ENCODE measurements at places on chromosomes 5 and 9. TPM values are rescaled to one million over a fixed set of nuclear protein-coding genes. Genes with fewer than 3 reads are reported as not detected.

- H3K4me1 ChIP-seq: peaks cover 3% of the 10 kb centered on the region
- H3K36me3 ChIP-seq: no peaks in the 10 kb centered on the region
- no peak for DNase-seq
- no peak overlapping the region for H3K27ac ChIP-seq
Observed at GRCh38 chr5:111299067-111299481, 74.9 kb downstream of the CAMK4 start.

- H3K36me3 ChIP-seq: no peaks in the 10 kb centered on the region
- no peak overlapping the region for H3K4me3 ChIP-seq
- no peaks in the 10 kb centered on the region for H3K27me3 ChIP-seq
- no peaks in the 10 kb centered on the region for H3K4me1 ChIP-seq
Observed at GRCh38 chr5:172528440-172528839, 74.1 kb upstream of the SH3PXD2B start.

DNA sequence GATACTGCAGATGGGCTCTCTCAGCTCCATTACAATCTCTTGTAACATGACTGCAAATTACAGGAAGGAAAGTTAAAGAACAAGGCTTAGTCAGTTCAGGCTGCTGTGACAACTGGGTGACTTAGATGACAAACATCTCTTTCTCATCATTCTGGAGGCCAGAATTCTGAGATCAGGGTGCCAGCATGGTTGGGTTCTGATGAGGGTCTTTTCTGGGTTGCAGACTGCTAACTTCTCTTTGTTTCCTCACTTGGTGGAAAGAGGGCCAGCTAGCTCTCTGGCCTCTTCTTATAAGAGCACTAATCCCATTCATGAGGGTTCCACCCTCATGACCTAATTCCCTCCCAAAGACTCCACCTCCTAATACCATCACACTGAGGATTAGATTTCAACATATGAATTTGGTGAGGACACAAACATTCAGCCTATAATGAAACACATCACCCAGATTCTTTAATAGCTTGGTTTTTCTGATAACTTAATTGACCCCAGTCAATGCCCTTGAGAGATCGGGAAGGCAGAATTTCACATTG, 73.6 kb upstream of the MAMDC2 start:
- H3K27me3 ChIP-seq: no peaks in the 10 kb centered on the region
- DNase-seq: peak; percentile 4
- H3K36me3 ChIP-seq: no peaks in the 10 kb centered on the region
- H3K4me1 ChIP-seq: peaks cover 11% of the 10 kb centered on the region
- no peak overlapping the region for H3K4me3 ChIP-seq

DNA sequence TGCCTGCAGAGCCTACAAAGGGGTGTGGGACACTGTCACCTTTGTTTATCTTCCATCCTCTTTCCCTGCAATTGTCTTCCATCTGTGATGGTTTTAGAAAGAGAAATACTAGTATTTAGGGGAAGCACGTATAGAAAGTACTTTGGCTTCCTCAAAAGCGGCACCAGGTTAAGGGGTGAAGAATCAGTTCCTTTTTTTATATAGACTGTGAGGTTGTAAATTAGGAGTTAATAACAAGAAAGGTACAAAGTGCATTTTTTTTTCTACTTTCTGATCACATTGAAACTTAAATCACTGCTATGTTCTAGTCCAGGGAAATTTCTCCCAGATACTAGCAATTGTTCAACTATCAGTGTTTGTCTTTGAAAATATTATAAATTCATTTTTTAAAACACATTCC, 219.3 kb downstream of the CEMIP2 start:
- no peaks in the 10 kb centered on the region for H3K36me3 ChIP-seq
- H3K27me3 ChIP-seq: no peaks in the 10 kb centered on the region
- peaks cover 17% of the 10 kb centered on the region for H3K4me1 ChIP-seq
- no peak overlapping the region for H3K4me3 ChIP-seq
- no peak overlapping the region for H3K27ac ChIP-seq

DNA sequence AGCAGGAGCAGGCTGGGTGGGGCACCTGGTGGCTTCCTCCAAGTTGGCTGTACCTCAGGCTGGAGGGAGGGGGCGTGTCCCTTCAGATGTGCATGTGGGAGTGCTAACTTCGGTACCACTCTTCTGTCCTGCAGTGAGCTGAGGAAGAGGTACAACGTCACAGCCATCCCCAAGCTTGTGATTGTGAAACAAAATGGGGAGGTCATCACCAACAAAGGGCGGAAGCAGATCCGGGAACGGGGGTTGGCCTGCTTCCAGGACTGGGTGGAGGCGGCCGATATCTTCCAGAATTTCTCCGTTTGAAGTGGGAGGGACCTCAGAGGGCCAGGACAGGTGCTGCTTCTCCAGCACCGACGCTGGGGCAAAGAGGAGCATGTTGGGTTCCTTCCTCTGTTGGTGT, 9.3 kb downstream of the NXNL2 start:
- no peak overlapping the region for H3K27ac ChIP-seq
- no peaks in the 10 kb centered on the region for H3K4me1 ChIP-seq
- DNase-seq: no peak
- no peak overlapping the region for H3K4me3 ChIP-seq

DNA sequence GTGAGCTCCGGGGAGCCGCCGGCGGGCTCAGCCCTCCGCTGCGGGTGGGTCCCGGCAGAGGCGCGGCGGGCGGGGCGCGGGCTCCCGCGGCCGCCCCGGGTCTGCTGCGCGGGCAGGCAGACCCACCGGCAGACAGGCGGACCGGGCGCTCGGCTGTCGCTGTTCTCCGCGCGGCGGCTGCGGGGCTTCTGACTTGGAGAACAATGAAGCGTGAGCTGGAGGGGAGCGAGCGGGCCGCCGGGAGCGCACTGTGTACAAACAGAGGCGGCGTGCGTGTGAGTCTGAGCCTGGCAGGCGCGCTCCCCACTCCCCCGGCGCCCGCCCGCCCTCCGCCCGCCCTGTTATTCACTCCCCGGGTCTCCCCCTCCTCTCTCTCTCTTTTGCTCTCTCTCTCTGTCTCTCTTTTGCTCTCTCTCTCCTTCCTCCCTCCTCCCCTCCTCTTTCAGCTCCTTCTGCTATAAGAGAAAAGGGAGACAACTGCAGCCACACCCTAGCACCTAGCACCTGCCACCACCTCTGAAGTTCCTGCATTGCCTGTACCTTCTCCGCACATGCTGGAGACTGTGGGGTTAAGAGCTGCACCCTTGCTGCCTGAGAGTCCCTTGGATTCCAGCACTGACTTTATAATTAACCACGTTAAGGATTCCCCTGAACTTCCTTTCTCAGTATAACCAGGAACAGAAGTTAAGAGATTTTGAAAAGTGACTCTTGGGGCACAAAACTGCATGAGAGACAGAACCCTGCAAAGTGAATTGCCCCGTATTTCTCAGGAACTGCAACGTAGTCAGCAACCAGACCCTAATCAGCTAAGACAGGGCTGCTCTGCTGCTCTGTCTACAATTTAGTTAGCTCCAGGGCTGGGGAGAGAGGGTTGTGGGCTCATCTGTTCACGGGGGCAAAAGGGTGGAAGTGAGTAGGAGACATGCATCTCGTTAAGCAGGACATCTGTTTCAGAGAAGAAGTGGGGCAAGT, at the start of gene EDIL3:
Gene EDIL3, minus strand, starts transcription at position 277 of the 972 bp plus-strand sequence. CDS start 506 bp downstream, outside the sequence.
- H3K27ac ChIP-seq: no peak within 1 kb of the TSS
- H3K27me3 ChIP-seq: peaks cover 54% of the 10 kb centered on the region
- H3K4me1 ChIP-seq: peaks cover 6% of the 10 kb centered on the region
- peak; percentile 91 for DNase-seq

GRCh38 chr5:81748556-81748955, 2.3 kb downstream of the SSBP2 start:
- DNase-seq: no peak
- H3K36me3 ChIP-seq: no peaks in the 10 kb centered on the region
- no peaks in the 10 kb centered on the region for H3K27me3 ChIP-seq
- H3K4me3 ChIP-seq: peak overlapping the region; percentile 84

GRCh38 chr9:38486837-38487236, 62.6 kb upstream of the IGFBPL1 start:
- no peak overlapping the region for H3K4me3 ChIP-seq
- DNase-seq: no peak
- H3K4me1 ChIP-seq: peaks cover 22% of the 10 kb centered on the region
- H3K27ac ChIP-seq: no peak overlapping the region
- no peaks in the 10 kb centered on the region for H3K36me3 ChIP-seq

DNA sequence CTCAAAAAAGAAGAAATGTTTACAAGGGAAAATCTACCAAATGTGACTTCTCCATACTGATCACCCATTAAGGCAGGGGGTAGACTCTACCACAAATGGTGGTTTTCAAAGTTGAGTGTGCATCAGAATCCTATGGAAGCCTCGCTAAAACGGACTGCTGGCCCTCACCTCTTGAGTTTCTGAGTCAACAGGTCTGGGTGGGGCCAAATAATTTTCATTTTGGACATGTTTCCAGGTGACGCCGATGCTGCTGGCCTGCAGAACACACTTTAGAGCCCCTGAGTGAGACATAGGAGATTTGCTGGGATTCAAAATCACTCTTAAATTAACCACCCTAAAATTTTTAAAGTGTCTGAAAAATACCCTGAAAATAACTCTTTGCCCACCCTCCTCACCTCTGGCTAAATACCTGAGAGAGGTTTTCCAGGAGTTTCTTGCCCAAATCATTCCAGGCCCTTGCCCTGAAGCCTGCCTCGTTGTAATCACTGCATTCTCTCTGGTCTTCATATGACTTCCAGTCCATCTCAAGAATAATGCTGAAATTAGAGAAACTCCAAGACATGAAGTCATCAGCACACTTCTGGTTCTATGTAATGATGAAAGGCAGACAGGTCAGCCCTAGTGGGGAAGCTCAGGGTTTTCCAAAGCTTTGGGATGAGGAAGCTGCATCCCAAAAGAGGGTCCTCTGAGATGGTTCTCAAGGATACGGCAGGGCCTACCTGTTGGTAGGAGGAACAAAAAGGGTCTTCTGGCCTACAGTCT, 18.2 kb downstream of the C9orf152 start:
- no peaks in the 10 kb centered on the region for H3K27me3 ChIP-seq
- no peaks in the 10 kb centered on the region for H3K4me1 ChIP-seq
- no peaks in the 10 kb centered on the region for H3K36me3 ChIP-seq
- no peak overlapping the region for H3K27ac ChIP-seq

Gene IL5
- not detected for total RNA-seq
